ENCODE measurements at places on chromosomes 2 and 18.

DNA sequence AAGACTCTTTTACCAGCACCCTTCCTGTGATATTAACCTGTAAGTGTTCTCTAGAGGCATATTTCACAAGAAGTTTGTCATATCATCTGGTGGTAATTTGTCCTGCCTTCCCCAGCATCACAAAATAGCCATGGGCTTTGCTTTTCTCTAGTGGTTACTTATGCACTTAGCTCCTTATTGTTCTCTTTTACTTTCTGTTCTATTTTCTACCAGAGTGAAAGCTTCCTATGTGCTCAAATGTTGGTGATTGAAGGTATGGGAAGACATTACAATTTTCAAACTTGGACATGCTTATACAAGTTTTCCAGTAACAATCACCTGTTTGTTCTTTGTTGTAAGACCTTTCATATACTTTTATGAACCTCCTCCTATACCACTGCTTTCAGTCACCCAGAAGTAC lies 87.0 kb upstream of the KCNH7 start:
- no peak for DNase-seq

GRCh38 chr18:49701190-49701589 lies 112.1 kb downstream of the ACAA2 start:
- no peak for DNase-seq

- no peak for DNase-seq
Observed at GRCh38 chr18:12403601-12404506, 3.9 kb upstream of the PRELID3A start.

DNA sequence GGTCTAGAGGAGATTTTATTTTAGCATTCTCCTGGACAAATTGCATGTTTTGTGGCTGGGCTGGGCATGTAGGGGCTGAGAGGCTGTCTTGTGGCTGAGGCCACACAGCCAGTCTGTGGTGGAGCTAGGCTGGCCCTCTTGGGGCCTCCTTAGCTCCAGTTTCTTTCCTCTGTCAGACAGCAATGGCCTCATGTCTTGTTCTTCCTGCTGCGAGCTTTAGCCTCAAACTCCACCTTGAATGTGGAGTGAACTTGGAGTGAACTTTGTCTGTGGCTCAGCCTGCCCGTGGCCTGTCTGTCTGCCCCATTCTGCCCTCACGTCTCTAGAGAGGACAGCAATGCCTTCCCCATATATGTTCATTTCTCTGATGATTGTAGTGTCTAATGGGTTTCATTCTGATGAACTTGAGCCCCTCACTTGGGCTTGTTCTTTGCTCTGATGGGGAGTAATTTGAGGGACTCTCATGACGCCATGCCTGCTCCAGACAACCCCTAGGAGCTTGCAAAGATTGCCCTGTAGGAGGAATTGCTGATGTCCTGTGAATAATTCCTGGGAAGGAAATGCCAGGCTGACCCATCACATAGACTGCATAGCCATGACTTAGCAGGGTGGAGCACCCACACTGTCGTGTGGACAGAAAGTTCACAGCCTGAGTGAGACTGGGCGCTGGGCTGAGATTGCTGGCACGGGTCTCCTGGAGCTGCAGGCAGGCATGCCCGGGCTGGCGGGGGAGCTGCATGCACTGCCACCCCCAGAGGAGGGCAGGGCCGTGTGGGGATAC lies 42.6 kb downstream of the ASAP2 start:
- DNase-seq: no peak

DNA sequence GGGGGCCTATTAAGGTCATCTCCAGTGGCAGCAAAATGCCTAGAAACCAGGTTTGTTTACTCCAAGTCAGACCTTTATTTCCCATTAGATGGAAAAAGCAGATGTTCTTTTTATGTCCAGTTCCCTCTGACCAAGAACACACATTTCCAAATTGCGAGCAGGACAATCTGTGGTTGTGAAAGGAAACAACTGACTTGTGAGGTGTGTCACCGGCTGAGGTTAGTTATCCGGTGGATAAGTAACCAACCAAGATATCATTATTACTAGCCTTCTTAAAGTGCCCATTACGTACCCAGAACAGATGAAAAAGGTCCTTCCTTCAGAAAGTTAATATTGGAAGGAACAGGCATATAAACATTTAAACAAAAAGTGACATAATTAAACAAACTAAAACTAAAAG lies 112.9 kb downstream of the THADA start:
- DNase-seq: no peak

GRCh38 chr2:132477962-132478361 lies 61.4 kb downstream of the GPR39 start:
- DNase-seq: no peak

- DNase-seq: no peak
Observed at GRCh38 chr18:70576276-70577022, 287.6 kb downstream of the SOCS6 start.

GRCh38 chr18:63267975-63268721 lies 51.4 kb downstream of the BCL2 start:
- no peak for DNase-seq

All from stimulated activated CD4-positive, alpha-beta T cell treated with anti-CD3 and anti-CD28 coated beads, Interleukin-1b, Interleukin-23, amount 100 ng/mL, for 1 hour (primary cell).